IMR-90 (cell line): ENCODE measurements at places on chromosomes 13 and 19. TPM values are rescaled to one million over a fixed set of nuclear protein-coding genes. Genes with fewer than 3 reads are reported as not detected.

Gene APOC4
- not detected in 2 replicates for total RNA-seq

Gene ZNF284
- 4.1 and 5.0 TPM in 2 replicates for total RNA-seq

Gene CRTC1
- 0.18 and 0.28 TPM in 2 replicates for total RNA-seq

Gene SSC5D
- 1.4 and 1.7 TPM in 2 replicates for total RNA-seq

Gene LYPD5
- total RNA-seq = under 0.01 and 0.36 TPM in 2 replicates

Gene ZNF772
- 25.6 and 33.0 TPM in 2 replicates for total RNA-seq

Gene MISP3
- under 0.01 TPM in 2 replicates for total RNA-seq

Gene OR10H1
- total RNA-seq = not detected in 2 replicates

Gene EDDM13
- not detected in 2 replicates for total RNA-seq

Gene LRG1
- total RNA-seq = not detected in 2 replicates

Gene ZNF730
- total RNA-seq = 3.2 and 5.0 TPM in 2 replicates

Gene TUBB4A
- total RNA-seq = not detected in 2 replicates

Gene ZNF675
- total RNA-seq = 8.6 and 11.1 TPM in 2 replicates

Gene CLDND2
- total RNA-seq = not detected in 2 replicates

Gene ZNF738
- total RNA-seq = 2.7 and 4.4 TPM in 2 replicates

Gene LAIR2
- not detected in 2 replicates for total RNA-seq

Gene RYR1
- under 0.01 TPM in 1 of 2 replicates, not detected in the other for total RNA-seq

Gene TGFBR3L
- not detected in 2 replicates for total RNA-seq

Gene CCL25
- not detected in 2 replicates for total RNA-seq

Gene HSPH1
- total RNA-seq = 40.3 and 58.3 TPM in 2 replicates

Gene GIPR
- total RNA-seq = 0.18 and 0.28 TPM in 2 replicates

Gene SIGLEC8
- not detected in 2 replicates for total RNA-seq

Gene FUT3
- total RNA-seq = not detected in 2 replicates

Gene ZIM2
- total RNA-seq = not detected in 2 replicates

Gene RGS9BP
- total RNA-seq = 0.18 and 0.28 TPM in 2 replicates

Gene FOSB
- total RNA-seq = 11.1 and 31.9 TPM in 2 replicates

Gene PCDH9
- total RNA-seq = 7.8 and 10.2 TPM in 2 replicates

Gene SPACA4
- not detected in 2 replicates for total RNA-seq

Gene VSTM1
- not detected in 2 replicates for total RNA-seq

Gene IZUMO4
- 0.56 and 0.72 TPM in 2 replicates for total RNA-seq

Gene SYT3
- not detected in 2 replicates for total RNA-seq

Gene PTH2
- not detected in 2 replicates for total RNA-seq

Gene SH3GL1
- 28.1 and 32.2 TPM in 2 replicates for total RNA-seq

Gene GDF15
- 5.6 and 10.3 TPM in 2 replicates for total RNA-seq

Gene ZNF726
- total RNA-seq = 1.9 and 2.0 TPM in 2 replicates
